ENCODE measurements at places on chromosomes 4 and X. TPM values are rescaled to one million over a fixed set of nuclear protein-coding genes. Genes with fewer than 3 reads are reported as not detected.
A peak's percentile ranks its signal among the peaks of the same experiment; 100 is the strongest.

The SH3RF1 gene
- total RNA-seq: 27.0 TPM

- no peaks in the 10 kb centered on the region for H3K27me3 ChIP-seq
- no peaks in the 10 kb centered on the region for H3K36me3 ChIP-seq
- H3K27ac ChIP-seq: no peak overlapping the region
- H3K4me3 ChIP-seq: no peak overlapping the region
- H3K4me1 ChIP-seq: no peaks in the 10 kb centered on the region
Measured at GRCh38 chr4:30863021-30863420, 142.9 kb downstream of the PCDH7 start.

The MAGEC3 gene
- not detected for total RNA-seq

The FAT4 gene
- 5.3 TPM for total RNA-seq

DNA sequence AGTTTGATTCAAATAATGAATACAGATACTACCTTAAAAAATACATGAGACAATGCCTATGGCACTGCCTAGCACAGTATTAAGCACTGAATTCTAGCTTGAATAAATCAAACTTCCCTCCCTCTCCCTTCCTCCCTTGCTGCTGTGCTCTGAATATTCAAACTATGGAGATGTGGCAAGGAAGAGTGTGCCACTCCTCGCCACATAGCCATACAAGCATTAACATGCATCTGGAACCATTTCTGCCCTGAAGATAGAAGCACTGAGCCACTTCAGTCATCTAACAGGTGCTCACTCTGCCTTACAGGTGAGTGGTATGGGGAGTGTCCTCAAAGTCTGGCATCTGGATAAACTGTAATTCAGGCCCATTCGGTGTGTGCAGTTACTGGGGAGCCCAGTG, 276.9 kb downstream of the ARHGAP24 start:
- DNase-seq: no peak
- no peak overlapping the region for H3K27ac ChIP-seq
- H3K27me3 ChIP-seq: no peaks in the 10 kb centered on the region
- no peaks in the 10 kb centered on the region for H3K36me3 ChIP-seq
- no peak overlapping the region for H3K4me3 ChIP-seq
- no peaks in the 10 kb centered on the region for H3K4me1 ChIP-seq

GRCh38 chr4:80045786-80046185, 27.2 kb downstream of the ANTXR2 start:
- no peaks in the 10 kb centered on the region for H3K36me3 ChIP-seq
- peak overlapping the region; percentile 44 for H3K27ac ChIP-seq
- H3K4me1 ChIP-seq: peaks cover 11% of the 10 kb centered on the region
- H3K27me3 ChIP-seq: no peaks in the 10 kb centered on the region
- H3K4me3 ChIP-seq: no peak overlapping the region

GRCh38 chrX:97389761-97390192, 506.1 kb downstream of the RPA4 start:
- H3K4me1 ChIP-seq: no peaks in the 10 kb centered on the region
- H3K27me3 ChIP-seq: no peaks in the 10 kb centered on the region

The MSX1 gene
- total RNA-seq: 4.4 TPM

The HGFAC gene
- total RNA-seq: 0.68 TPM

Data from gastrocnemius medialis (tissue), 4 donors.